Hematopoietic multipotent progenitor cell (in vitro differentiated cells): ENCODE measurements at places on chromosomes 12 and 14. TPM values are rescaled to one million over a fixed set of nuclear protein-coding genes. Genes with fewer than 3 reads are reported as not detected.

DNA sequence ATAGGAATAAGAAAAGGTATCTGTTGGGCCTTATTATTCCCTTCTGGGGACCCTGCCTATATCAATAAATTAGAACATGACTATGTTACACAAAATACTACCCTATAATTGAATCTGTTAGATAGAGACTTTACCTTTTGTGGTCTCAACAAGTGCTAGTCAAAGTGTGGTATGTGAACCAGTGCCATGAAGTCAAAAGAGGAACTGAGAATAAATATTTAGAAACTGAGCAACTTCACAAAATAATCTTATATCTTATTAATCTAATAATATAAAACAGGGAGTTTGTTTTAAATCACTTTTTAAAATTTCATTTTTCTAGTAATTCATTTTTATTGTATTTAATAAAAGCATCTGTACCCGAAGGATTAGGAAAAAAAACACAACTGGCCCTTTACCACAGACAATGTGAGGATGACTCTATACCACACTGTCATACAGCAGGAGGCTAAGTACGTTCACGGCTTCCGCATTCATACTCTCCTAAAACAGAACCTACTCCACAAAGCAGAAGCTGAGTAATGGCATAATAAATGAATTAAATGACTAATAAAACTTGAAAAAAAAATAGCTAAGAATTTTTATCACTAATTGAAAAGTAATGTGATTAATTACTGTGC, 42.1 kb downstream of the SEC23A start:
- no peak for DNase-seq

Gene TMEM233
- not detected for total RNA-seq

Gene VWF
- 13.5 TPM for total RNA-seq

Gene TCTN2
- total RNA-seq = 21.0 TPM
